ENCODE measurements at places on chromosomes 3 and 15. TPM values are rescaled to one million over a fixed set of nuclear protein-coding genes. Genes with fewer than 3 reads are reported as not detected.

The HRG gene
- total RNA-seq: not detected

The CAMKV gene
- total RNA-seq: 0.39 TPM

The IL5RA gene
- total RNA-seq: 0.18 TPM

The DHX30 gene
- 123 TPM for total RNA-seq

The HTD2 gene
- total RNA-seq: 10.1 TPM

The P2RY14 gene
- 0.18 TPM for total RNA-seq

The C3orf49 gene
- not detected for total RNA-seq

The ALPK3 gene
- 0.34 TPM for total RNA-seq

The SERPINI2 gene
- total RNA-seq: not detected

DNA sequence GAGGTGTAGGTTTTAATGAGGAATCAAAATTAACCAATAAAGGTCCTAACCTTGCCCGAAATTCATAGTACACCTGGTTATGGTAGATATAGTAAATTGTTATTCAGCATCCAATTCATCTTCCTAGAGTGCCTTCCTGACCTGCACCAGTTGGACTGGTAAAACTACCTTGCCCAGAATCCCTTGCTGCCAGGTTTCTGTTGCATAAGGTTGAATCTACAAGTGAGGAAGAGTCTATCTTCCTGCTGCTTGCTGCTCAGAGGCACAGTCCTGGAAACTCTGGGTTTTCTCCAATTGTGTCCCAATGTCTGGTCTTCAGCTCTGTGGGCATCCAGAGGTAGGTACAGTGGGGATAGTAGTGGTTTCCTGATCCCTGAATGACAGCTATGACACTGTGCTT lies 17.3 kb downstream of the CCDC54 start:
- H3K27me3 ChIP-seq: peaks cover 11% of the 10 kb centered on the region
- no peaks in the 10 kb centered on the region for H3K36me3 ChIP-seq
- DNase-seq: no peak
- H3K4me1 ChIP-seq: no peaks in the 10 kb centered on the region
- H3K27ac ChIP-seq: no peak overlapping the region

GRCh38 chr3:53834429-53835095 lies 11.7 kb downstream of the CHDH start:
- H3K36me3 ChIP-seq: peaks cover 26% of the 10 kb centered on the region
- H3K27me3 ChIP-seq: peaks cover 2% of the 10 kb centered on the region
- H3K27ac ChIP-seq: no peak overlapping the region
- H3K4me3 ChIP-seq: no peak overlapping the region
- DNase-seq: no peak
- H3K4me1 ChIP-seq: peaks cover 15% of the 10 kb centered on the region

DNA sequence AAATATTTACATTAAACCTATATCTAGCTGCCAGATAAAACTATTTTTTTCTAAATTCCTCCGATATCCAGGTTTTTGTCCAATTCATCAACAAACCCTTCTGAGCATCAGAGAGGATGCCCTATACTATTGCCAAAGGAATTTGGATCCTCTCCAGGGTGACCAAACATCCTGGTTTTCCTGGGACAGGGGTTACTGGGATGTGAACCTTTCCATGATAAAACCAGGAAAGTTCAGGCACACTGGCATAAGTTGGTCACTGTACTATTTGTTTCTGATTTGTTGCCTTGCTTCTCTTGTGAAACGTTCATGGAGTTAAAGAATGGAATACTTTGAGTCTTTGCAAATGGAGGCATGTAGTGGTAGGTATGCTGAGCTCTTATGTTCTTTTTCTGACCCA lies 63.5 kb downstream of the TLNRD1 start:
- H3K27me3 ChIP-seq: peaks cover 12% of the 10 kb centered on the region
- DNase-seq: no peak
- H3K36me3 ChIP-seq: no peaks in the 10 kb centered on the region
- H3K4me3 ChIP-seq: no peak overlapping the region

GRCh38 chr3:107308716-107309115 lies 68.5 kb upstream of the CCDC54 start:
- no peak overlapping the region for H3K4me3 ChIP-seq
- H3K27ac ChIP-seq: no peak overlapping the region
- H3K36me3 ChIP-seq: no peaks in the 10 kb centered on the region
- no peak for DNase-seq
- H3K27me3 ChIP-seq: peaks cover 10% of the 10 kb centered on the region
- H3K4me1 ChIP-seq: no peaks in the 10 kb centered on the region

- no peak for DNase-seq
- no peak overlapping the region for H3K4me3 ChIP-seq
- H3K36me3 ChIP-seq: no peaks in the 10 kb centered on the region
- H3K27ac ChIP-seq: no peak overlapping the region
- H3K4me1 ChIP-seq: no peaks in the 10 kb centered on the region
- no peaks in the 10 kb centered on the region for H3K27me3 ChIP-seq
Observed at GRCh38 chr3:145678401-145678800, 482.6 kb downstream of the PLOD2 start.

- peaks cover 61% of the 10 kb centered on the region for H3K27me3 ChIP-seq
- H3K36me3 ChIP-seq: no peaks in the 10 kb centered on the region
- H3K4me1 ChIP-seq: peaks cover 14% of the 10 kb centered on the region
- H3K4me3 ChIP-seq: peak overlapping the region; percentile 70
- H3K27ac ChIP-seq: no peak overlapping the region
Observed at GRCh38 chr3:98733053-98733811, 29.9 kb upstream of the ST3GAL6 start.

DNA sequence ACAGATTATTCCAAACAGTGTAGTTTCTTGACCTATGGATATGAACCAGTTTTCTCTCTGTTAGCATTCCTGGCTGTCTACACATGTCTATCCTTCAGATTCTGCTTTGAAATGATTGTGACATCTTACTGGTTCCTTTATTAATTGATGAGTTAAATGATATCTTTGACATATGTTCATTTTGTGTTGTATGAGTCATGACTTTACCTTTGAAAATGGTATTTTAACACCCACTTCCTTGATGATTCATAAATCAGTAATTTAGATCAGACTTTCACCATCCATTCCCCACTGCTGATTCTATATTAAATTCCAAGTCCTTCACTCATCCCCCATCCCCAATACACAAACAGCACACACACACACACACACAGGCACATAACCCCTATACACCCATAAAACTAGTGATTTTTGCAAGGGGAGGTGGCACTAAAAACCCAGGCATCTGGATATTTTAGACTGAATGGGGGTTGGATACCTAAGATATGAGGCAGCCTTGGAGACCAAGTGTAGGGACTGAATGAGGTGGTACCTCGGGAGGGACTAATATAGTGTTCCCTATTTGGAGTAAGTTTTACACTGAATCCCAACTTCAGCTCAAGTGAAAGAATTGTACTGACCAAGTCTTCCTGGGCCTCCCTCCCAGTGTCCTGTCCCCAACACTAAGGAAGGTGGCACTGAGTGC lies 9.7 kb downstream of the CCK start:
- no peaks in the 10 kb centered on the region for H3K36me3 ChIP-seq
- no peak overlapping the region for H3K4me3 ChIP-seq
- DNase-seq: no peak

DNA sequence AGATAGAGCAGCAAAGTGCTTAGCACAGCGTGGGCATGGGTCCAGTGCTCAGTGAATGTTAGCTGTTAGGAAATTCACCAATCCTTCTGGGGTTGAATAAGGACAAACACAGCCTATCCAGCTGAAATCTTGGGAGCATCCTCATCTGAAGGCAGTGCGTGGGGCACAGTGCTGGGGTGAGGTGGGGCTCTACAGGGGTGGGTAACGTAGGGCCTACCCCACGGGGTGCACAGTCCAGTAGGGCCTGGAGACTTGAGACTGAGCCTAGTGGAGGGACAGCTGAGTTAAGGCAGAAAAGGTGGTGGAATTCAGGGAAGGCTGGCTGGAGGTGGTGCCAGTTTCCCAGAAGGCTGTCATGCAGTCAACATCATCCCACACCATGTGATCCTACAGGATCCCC lies 73.0 kb downstream of the ISG20 start:
- no peak overlapping the region for H3K4me3 ChIP-seq
- no peaks in the 10 kb centered on the region for H3K36me3 ChIP-seq
- H3K27ac ChIP-seq: no peak overlapping the region
- no peak for DNase-seq
- H3K27me3 ChIP-seq: peaks cover 9% of the 10 kb centered on the region

- H3K27me3 ChIP-seq: no peaks in the 10 kb centered on the region
- H3K36me3 ChIP-seq: no peaks in the 10 kb centered on the region
- no peak for DNase-seq
- no peak overlapping the region for H3K4me3 ChIP-seq
- H3K4me1 ChIP-seq: no peaks in the 10 kb centered on the region
- H3K27ac ChIP-seq: no peak overlapping the region
Observed at GRCh38 chr15:37973856-37974255, 39.4 kb downstream of the TMCO5A start.

GRCh38 chr3:18883571-18883970 lies 264.7 kb upstream of the KCNH8 start:
- no peak overlapping the region for H3K27ac ChIP-seq
- H3K36me3 ChIP-seq: no peaks in the 10 kb centered on the region
- peaks cover 2% of the 10 kb centered on the region for H3K4me1 ChIP-seq
- no peak overlapping the region for H3K4me3 ChIP-seq

- no peaks in the 10 kb centered on the region for H3K27me3 ChIP-seq
- no peak for DNase-seq
- peaks cover 30% of the 10 kb centered on the region for H3K4me1 ChIP-seq
- peaks cover 32% of the 10 kb centered on the region for H3K36me3 ChIP-seq
Observed at GRCh38 chr3:17183951-17184550, 299.3 kb downstream of the PLCL2 start.

DNA sequence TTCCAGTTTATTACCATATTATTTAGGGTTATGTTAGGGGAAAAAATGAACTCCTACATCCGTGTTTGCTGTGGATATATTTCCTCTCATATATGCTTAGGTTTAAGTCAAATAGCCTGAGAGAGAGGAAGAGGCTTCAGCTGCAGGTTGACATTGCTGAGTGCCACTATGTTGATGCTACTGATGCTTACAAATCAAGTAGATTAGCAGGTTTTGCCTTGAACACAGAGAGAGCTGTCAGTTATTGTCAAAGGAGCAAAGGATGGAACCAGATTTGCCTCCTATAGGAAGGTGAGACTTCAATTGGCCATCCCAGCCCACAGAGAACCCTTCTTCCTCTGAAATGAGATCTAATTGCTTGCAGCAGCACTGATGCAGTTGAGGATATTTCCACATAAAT lies 339.2 kb downstream of the CADM2 start:
- no peaks in the 10 kb centered on the region for H3K4me1 ChIP-seq
- H3K36me3 ChIP-seq: no peaks in the 10 kb centered on the region
- no peak for DNase-seq
- no peak overlapping the region for H3K27ac ChIP-seq

DNA sequence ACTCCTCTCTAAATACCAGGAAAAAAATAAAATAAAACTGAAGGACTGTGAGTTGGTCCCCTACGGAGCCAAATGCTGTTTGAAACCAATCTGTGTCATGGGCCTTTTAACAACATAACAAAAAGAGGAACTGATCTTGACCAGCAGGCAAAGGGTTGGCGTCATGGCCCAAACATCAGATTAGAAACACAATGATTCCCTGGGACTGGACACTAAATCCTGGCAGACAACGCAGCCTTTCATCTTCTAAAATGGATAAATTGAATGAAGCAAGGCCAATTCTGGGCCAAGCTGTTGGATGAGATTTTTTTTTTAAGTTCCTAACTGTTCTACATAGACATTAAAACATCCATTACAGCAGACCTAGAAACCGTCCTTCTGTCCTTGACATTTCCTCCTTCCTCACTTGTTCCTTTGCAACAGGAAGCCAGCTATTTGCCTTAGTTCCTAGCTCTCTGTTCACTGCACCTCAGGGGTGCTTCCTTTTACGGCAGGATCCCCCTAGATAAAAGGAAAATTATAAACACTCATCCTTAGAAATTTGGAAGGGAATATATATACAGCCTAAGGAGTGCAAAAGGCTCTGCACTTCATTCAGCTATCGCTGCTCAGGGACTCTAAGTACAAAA lies 21.6 kb upstream of the TAFA4 start:
- no peaks in the 10 kb centered on the region for H3K36me3 ChIP-seq
- H3K27me3 ChIP-seq: peaks cover 25% of the 10 kb centered on the region
- no peak overlapping the region for H3K27ac ChIP-seq
- DNase-seq: no peak

GRCh38 chr15:48191574-48192225 lies at the start of gene CTXN2:
Gene CTXN2, plus strand, starts transcription at chr15:48191665. Its CDS starts 9,636 bp downstream, at chr15:48201301.
- H3K27ac ChIP-seq: no peak within 1 kb of the TSS
- H3K36me3 ChIP-seq: no peaks in the 10 kb centered on the region
- peak within 1 kb of the TSS; percentile 38 for H3K4me3 ChIP-seq
- H3K27me3 ChIP-seq: peaks cover 32% of the 10 kb centered on the region

Data from activated T-helper 2 cell treated with anti-CD3 and anti-CD28 coated beads, Interferon-gamma antibody, Interleukin-2, Interleukin-4, amounts not matched to agents 10 μg/mL and 5 μg/mL and 100 μg/mL, durations not matched to agents 14 hours and 24 hours and 36 hours (primary cell).